Activated CD8-positive, alpha-beta memory T cell treated with anti-CD3 and anti-CD28 coated beads for 4 hours (primary cell): ENCODE measurements at places on chromosomes 4 and X.

DNA sequence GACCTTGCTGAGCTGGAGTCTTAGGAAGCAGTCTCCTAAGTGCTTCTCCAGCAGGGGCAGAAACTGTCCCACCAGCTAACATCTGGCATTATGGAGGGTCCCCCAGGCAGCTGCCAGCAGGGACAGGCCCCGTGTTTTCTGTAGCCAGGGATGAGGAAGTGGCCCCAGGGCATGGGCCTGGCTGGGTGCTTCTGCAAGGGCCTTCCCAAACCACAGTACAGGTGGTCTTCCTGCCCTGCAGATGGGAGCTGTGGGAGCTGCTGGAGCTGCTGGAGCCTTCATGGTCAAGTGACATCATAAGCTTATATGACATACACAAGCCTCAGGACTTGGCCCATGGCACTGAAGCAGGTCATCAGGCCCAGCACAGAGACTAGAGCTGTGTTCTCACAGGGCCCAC, 5.0 kb upstream of the MSANTD1 start:
- DNase-seq = no peak

DNA sequence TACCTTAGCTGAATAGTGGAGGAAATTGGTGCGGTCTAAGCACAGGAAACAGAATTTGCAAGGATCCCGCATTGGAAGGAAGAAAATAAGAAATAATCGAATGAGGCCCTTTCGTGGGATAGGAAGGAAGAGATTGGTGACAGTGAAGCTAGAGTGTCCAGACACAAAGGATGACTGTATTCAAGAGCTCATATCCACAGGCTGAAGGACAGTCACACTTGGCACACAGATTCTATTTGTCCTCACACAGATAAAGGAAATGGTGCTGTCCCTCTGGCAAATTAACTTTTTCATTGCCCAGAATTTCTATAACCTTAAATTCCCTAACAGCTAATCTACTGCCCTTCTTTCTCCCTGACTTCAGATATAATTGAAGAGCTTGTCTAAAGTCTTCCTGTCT, 2188.9 kb upstream of the TENM3 start:
- DNase-seq = no peak

- DNase-seq = no peak
Observed at GRCh38 chrX:53677286-53677685, 9.2 kb downstream of the HUWE1 start.

DNA sequence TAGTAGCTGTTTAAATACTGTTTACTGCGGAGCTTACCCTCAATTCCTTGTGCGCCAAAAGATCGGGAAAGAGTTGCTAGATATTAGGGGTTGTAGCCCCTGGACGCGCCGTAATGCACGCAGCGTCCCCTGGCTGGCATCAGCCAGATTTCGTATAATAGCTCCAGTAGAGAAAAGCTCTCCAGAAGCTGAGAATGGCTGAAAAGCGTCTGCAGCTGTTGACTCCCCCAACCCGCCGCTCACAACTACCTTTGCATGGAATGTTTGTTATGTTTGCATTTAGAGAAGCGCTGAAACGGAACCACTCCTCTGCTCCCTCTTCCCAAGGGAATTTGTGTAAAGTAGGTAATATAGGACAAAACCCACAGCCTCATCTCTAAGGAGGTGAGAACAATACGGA, 3.7 kb downstream of the DOCK11 start:
- no peak for DNase-seq

DNA sequence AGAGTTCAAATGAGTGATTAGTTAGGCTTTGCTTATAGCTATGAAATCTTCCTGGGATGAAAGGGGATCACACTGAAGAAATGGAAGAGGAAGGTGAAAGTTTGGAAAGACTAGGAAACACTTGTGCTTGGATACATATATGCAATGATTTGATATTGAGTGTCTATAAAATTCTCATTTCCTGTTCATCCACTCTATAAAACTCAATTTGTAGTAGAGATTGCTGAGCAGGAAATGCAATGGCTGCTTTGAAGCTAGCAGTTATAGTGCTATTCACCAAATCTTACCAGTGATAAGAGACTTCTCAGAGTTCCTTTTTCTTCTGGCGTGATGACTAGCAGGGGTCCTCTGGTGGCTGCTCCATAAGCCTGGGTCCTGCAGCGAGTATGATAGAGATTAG, 128.1 kb upstream of the HPF1 start:
- DNase-seq = no peak

DNA sequence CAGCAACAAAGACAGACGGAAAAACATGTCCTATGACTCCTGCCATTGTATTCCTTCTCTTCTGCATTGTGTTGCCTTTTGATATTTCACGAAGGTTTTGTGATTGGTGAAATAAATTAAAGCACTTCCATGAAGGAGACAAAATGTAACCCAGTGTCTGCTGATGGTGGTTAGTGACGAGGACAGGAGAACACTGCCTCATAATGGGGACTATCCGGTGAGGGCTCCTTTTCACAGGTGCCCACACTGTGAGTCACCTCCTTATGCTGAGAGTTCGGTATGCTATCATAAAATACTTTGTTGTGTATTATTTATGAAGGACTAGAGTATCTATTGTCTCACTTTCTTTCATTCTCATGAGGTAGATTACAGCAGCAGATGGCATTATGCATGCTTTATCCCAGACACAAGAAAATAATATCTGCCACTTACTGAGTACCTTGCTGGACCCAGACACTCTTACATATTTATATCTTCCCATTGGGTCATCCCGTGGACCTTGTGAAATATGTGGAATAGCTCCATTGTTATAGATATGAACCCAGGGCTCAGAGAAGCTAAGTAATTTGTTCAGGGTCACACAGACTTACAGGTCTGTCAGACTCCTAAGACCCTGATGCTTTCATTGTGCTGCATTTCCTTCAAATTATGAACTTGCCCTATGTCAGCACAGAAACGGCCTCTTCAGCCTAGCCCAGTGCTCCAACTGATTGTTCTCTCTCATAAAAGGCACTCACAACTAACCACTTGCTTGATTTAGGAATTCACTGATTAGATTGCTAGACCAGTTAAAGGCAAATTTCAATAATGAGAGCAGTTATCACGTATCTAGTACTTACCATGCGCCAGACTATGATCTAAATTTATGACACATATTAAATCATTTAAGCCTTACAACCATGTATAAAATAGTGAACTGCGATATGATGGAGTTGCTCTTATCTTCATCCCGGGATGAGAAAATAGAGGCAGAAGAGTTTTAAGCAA, 31.2 kb downstream of the PLS3 start:
- DNase-seq = no peak

DNA sequence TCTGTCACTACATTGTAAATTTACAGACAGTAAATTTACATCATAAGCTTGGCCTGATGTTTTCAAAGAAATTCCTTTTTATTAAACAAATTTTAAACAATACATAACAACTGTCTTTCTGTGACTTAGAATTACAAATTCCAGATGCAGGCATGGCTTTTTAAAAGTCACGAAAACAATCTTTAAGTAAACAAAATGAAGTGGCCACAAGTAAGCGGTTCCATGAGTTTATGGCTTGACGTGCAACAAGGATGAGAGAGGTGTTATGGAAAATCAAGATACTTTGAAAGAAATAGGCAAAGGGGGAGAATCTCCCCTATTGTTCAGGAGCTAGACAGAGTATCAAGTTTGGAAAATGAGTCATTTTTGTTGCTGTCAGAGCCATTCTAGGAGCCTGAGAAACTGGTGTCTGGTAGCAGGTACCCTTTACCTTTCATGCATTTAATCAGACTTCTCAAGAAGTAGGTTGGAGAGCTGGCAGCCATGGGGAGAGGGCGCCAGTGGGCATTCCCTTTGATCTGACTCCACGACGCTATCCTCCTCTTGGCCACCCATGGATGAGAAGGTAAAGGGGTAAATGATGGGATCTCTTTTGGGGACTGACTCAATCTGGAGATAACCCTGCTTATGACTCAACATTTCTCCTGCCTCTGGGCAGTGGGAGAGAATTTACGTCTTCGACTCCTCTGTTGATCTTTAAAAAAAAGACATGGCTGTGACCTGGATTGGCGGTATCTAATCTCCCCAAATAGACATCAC, 217.2 kb downstream of the SPRY1 start:
- no peak for DNase-seq

DNA sequence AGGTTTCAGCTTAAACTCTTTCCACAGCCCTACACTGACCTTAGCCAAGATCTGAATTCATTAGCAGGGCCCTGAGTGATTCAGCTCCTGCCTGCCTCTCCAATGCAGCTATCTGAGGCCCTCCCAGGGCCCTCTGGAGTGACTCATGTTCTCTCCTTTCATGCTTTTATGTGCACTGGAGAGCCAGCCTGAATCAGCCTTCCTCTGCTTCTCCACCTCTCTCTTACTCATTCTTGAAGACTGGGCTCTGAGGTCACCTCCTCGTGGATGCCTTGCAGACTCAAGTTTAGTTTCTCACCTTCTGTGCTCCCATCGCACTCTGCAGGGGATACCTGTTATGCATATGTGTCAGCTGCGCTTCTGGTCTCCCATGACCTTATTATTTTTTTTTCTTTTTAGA, 3.1 kb upstream of the OCIAD2 start:
- DNase-seq = no peak

GRCh38 chr4:123783151-123783790, 386.7 kb downstream of the SPRY1 start:
- DNase-seq = no peak

DNA sequence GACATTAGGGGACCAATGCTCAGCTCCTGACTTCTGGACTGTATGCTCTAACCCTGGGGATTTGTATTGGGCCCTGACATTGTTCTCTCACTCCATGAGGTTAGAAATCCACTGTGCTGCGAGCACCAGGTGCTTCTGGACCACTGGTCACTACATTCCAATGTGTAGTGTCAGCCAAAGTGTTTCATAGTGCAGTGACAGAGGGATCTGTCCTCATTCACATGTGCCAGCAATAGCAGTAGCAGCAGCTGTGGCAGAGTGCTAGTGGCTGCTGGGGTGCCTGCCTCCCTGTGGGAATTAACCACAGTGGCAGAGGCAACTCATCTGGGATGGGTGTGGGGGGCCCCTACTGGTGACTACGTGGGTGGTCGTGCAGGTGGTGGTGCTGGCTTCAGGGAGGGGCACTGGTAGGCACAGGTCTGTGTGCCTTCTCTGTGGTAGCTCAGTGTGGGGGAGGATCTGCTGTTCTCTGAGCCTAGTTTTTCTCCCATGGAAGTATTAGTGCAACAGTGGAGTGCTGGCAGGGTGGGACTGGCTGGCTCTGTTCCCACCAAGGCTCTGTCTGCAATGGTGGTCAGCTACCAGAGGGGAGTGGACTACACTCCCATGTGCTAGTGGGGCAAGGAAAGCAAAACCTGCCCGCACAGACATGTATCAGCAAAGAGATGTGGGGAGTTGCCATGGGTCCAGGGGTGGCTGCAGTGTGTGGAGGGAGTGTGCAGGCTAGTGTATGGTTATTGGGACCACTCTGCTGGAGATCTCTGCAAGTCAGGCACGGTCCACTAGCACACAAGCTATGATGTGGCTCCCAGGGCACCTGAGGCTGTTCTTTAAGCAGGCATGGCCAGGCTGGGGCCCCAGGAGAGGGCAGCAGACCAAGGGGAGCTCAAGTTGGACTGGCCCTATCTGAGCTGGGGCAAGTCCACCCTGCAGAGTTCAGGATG, 78.5 kb downstream of the SCLT1 start:
- DNase-seq = no peak

- DNase-seq = no peak
Observed at GRCh38 chr4:165426823-165427222, 48.0 kb downstream of the CPE start.

DNA sequence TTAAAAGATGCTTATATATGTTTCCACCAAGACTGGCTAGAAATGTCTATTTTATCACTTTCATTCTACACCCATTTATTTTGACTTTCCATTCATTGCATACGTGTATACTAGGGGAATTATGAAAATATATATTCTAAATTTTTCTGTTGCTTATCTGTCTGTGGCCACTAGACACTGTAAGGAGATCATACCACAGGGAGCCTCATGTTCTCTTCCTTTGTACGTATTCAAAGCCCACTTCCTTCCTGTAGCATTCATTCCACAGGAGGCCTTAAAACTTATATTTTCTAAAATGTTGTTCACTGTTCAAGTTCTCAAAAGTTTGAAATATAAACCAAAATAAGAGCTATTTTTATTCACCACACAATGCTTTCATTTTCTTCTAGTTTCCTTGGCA, 1848.9 kb upstream of the TENM3 start:
- DNase-seq = no peak

DNA sequence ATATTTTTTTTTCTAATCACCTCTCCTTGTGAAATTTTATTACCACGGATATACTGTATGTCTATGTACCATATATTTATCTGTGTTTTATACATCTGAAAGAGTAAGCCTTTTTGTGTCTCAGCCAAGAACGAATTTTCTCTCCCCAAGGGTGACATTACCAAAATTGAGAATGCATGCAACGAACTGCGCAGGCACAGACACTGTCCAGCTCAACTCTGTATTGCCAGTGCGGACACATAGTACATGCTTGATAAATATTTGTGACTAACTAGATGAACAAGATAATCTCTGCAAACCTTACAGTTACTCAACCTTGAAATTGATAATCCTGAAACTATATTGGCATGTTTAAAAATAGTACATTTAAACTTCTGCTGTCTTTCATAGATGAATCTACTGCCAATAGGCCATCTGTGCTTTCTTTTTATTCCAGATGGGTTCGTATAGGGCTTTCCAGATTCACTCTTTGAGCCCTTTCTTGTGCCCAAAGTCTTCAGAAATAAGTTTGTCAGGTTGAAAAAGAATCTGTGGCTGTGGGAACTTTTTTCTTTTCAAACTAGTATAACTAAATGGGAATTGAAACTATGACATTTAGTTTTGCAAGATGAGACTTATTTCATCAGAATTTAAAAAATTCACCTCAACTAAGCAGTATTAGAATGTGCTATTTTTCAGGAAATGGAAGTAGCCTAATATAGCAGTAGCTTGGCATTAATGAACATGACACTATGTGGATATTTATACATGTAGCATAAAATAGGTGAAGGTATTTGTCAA, 38.9 kb downstream of the DTHD1 start:
- no peak for DNase-seq

- no peak for DNase-seq
Observed at GRCh38 chr4:96744676-96745075, 904.8 kb downstream of the PDHA2 start.

DNA sequence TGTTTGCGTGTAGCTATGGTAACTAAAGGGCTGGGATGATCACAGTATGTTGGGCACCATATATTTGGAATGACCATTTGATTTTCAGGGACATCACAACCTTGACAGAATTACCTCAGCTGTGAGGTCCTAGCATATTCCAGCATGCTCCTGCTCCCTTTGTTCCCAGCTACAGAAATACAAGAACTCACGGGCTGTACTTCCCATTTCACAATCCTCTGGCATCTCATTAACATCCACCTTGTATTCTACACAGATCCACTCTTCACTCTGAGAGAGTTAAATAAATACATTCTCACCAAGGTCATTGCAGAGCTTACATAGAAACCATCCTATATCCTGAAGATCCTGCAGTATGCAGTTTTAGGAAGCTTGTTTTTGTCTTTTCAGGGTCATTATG, 169.7 kb downstream of the FRMPD4 start:
- DNase-seq = no peak

- no peak for DNase-seq
Observed at GRCh38 chr4:152707632-152708031, 27.8 kb upstream of the TMEM154 start.
